ENCODE measurements at places on chromosomes 1 and 21.

DNA sequence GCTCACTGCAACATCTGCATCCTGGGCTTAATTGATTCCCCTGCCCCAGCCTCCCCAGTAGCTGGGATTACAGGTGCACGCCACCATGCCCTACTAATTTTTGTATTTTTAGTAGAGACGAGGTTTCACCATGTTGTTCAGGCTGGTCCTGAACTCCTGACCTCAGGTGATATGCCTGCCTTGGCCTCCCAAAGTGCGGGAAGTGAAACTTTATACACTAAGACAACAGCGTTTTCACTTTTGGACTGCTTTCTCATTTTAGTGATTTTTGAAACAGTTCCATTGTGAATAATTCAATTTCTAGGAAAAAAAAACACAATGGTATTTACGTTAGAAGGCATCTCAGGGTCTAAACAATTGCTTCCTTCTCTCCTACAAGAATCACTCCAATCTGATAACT lies 11.8 kb upstream of the KHDRBS1 start:
- no peak for DNase-seq

DNA sequence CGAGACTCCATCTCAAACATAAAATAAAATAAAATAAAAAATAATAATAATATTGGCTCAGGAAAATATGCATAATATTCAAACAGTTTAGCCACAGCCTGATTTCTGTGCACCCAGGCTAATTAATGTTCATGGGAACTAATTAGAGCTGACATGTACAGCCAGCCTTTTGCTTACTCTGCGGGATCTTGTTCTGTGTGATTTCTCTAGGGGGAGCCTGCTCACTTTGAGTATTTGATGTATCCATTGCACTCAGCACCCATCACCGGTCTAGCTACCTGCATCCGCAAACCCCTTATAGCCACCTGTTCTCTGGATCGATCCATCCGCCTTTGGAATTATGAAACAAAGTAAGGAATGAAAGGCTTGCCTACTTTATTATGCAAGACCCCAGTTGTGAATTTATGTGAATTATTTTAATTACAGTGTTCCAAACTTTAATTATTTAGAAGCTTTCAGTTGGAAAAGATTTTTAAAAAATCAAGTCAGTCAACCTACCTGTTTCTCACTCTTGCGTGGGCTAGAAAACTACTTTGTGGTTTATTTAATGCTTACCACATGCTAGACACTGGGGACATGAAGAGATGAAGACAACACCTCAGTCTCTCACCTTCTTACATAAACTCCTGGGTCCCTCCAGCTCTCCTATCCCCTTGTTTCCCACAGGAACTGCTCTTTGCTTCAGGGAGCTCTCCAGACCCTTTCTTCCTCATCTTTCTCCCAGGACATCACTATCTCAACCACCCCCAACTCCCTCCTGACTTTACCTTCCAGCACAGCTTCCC lies 25.4 kb downstream of the CFAP57 start:
- DNase-seq: no peak

GRCh38 chr1:224435318-224435763 lies 744 bp upstream of the WDR26 start:
- peak; percentile 18 for DNase-seq

GRCh38 chr1:218711884-218712674 lies 366.9 kb downstream of the TGFB2 start:
- no peak for DNase-seq

GRCh38 chr1:110672001-110672752 lies 2.6 kb downstream of the KCNA3 start:
- DNase-seq: peak; percentile 69

DNA sequence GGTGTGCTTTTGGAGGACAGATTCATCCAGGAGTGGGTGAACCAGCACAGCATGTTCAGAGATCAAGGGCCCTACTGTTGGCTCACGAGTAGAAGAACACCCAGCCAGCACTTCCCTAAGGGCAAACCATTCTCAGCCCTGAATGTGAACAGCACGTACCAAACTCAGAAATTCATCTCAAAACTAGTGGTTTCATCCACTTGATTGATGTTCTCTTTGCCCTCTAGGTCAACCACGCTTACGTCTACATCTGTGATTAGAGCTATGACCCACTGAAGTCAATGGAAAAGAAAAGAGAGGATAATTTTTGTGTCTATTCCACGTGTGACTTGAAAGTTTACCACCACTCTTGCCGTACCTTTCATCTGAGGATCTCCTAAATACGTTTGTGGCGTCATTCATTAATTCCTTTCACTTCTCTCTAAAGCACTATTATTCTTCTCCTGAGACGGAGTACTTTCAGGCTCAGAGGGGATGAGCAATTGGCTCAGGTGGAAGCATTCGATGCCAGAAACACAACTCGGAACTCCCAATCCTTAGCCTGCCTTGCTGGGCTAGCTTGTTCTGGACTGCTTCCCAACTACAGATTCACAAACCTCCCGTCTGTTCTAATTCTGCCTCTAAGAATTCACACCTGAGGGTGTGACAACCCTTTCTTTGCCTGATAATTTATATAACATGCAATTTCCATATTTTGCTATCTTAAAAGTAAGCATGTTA lies 57.3 kb upstream of the HIVEP3 start:
- no peak for DNase-seq

GRCh38 chr1:28684937-28685336 lies 16.4 kb downstream of the GMEB1 start:
- DNase-seq: no peak

DNA sequence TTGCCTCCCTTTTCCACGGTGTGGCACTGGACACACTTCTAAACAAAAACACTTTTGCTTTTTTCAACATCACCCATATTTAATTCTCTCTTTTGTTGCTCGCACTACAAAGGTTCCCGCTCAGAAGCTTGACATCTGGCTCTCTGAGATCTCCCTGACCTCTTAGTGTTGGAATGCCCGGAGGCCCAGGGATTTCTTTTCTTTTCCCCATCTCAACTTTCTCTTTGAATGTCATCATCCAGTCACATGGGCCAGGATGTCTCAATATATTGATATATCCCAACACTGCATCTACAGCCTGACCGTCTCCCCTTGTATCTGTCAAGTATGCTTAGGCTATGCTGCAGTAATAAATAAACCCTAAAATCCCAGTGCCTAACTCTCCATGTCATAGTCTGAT lies 54.3 kb upstream of the DESI2 start:
- DNase-seq: no peak

GRCh38 chr1:209086486-209087192 lies 496.9 kb upstream of the CAMK1G start:
- no peak for DNase-seq

DNA sequence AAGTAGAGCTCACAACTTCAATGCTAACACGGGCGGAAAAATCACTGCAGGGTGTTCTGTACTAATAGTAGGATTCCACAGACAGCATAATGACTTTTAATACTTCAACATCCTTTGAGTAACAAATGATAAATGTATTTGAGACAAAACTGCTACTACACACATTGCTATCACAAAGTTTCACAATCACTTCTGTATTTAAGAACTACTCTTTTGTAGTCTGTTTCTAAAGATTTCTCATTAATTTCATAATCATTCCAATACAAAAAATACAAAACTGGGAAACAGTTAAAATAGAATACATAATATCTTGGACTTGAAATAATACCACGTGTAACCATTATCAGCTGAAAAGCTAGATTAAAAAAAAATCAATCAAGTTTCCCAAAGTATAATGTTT lies 2.7 kb downstream of the HMGN1 start:
- DNase-seq: no peak

GRCh38 chr1:176540428-176540827 lies 77.5 kb downstream of the PAPPA2 start:
- DNase-seq: no peak

All from neural progenitor cell (in vitro differentiated cells).